ENCODE measurements at places on chromosomes 3 and 15.

- DNase-seq, result no peak
These were observed 125.9 kb upstream of the DLG1 start for GRCh38 chr3:197424266-197424665.

GRCh38 chr3:117263270-117263669 lies 553.7 kb downstream of the TUSC7 start:
- DNase-seq, result no peak

- no peak for DNase-seq
These were observed 410.3 kb upstream of the TBL1XR1 start for GRCh38 chr3:177607589-177607988.

- no peak for DNase-seq
These were observed 102.6 kb upstream of the ROPN1 start for GRCh38 chr3:124094496-124094895.

DNA sequence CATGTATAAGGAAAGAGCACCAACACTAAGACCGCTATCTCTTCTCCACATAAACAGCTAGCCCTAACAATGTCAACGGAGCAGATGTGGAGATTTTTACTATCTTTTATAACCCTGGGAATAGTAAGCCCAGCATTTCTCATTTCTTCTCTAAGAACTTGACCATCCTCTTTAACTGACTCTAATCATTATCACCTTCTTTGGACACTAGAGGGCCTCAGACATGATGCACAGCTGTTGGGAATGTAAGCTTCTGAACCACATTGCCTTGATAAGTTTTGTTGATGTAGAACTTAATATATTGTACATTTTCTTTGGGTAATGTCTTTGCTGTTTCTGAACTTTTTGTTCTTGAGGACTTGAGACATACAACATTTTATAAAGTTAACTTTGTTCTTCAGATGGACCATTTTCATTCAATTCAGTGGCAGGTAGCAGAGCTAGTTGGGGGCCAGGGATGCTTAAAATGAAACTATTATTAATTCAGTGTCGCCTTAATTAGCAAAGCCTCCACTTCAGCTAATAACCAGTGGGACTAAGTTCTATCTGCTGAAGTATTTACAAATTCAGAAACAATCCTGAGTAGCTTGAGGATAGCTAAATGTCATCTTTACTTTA lies 9.6 kb upstream of the TAGLN3 start:
- DNase-seq, result no peak

DNA sequence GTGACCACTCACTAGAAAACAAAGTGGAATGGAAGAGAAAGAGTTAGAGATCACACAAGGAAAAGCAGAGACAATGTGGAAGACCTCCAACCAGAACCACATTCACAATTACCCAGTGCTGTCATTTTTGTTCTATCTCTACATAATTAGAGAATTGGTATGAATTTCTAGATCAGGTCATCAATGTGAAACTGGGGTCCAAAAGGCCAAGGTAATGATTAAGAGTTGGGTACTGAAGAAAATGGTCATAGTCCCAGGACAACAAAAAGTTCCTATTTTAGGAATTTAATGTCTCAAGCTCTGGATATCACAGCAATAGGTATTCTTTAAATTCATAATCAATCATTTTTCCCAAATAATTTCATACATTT lies 84.7 kb upstream of the PPIB start:
- no peak for DNase-seq

GRCh38 chr3:10482631-10483363 lies 22.6 kb downstream of the ATP2B2 start:
- no peak for DNase-seq

- no peak for DNase-seq
These were observed 88.9 kb downstream of the CLSTN2 start for GRCh38 chr3:140023616-140024530.

- DNase-seq, result no peak
These were observed 122.3 kb downstream of the FAM174B start for GRCh38 chr15:92533298-92533697.
